Prostate gland (tissue), 2 donors: ENCODE measurements at places on chromosomes 5 and 9.

- no peak for DNase-seq
Measured at GRCh38 chr5:61327760-61328753, 4.0 kb upstream of the ZSWIM6 start.

DNA sequence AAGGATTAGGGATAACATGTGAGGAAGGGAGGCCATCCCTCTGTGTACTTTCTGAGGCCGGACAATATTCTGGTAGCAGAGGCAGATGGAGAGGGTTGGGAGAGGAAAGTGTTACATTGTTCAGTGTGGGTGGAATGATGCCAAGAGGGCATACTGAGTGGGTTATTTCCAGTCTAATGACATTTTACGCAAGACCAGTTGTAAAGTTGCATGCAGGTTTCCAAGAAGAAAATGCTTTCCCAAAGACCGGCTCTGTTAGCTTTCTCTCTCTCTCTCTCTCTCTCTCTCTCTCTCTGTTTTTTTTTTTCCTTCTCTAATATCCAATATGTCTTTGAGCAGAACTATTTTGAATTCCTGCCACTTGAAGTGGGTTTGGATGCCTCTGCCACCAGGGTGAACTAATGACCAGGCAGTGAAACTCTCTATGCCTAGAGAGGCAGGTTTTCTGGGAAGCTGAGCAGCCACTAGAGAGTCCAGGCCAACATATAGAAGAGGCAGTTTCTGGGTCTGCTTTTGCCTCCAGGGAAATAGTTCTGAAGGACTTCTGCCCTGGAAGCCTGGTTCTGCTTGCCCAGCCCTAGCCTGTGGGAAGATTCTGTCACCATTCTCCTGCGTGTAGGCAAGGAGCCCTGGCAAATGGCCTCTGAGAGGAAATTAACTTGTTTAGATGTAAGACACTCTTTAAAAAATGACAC lies 24.4 kb upstream of the ZNF366 start:
- DNase-seq: no peak

- no peak for DNase-seq
Measured at GRCh38 chr5:99054972-99055371, 126.2 kb upstream of the CHD1 start.

DNA sequence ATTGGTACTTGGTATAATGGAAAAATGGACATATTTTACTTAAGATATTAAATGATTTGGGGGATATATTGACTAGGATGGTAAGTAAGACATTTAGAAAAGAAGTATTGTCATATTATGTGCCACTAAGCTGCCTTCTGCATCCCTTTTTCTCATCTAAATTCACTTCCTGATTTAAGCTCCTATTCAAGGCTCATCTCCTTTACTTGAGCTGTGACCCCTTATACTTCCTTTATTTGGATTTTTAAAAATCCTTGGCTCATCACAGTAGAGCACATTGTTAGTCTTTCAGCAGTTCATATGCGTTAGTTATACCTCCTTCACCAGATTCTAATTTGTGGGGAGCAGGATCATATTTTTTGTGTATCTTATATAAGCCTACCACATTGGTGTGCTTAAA lies 6.6 kb downstream of the COMMD10 start:
- no peak for DNase-seq

GRCh38 chr9:131963072-131964030 lies 116.3 kb downstream of the MED27 start:
- DNase-seq: no peak

DNA sequence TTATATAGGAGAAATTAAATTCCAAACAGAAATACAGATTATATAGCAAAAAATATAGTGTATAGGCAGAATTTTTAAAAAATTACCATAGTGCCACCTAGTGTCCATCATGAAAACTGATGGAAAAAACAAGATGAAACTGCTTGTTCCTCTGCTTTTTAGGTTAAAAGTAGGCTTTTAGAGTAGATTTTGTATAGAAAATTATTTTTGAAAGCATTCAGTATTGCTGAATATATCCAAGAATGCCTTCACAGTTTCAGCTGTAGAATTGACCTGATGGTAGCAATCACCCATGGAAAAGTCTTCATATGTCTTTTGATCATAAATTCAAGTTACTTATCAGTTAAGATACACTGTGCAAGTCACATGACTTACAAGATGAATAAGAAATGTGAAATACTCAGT lies 19.7 kb downstream of the RIOK2 start:
- DNase-seq: no peak

- DNase-seq: no peak
Measured at GRCh38 chr9:85508616-85509015, 233.1 kb downstream of the AGTPBP1 start.

DNA sequence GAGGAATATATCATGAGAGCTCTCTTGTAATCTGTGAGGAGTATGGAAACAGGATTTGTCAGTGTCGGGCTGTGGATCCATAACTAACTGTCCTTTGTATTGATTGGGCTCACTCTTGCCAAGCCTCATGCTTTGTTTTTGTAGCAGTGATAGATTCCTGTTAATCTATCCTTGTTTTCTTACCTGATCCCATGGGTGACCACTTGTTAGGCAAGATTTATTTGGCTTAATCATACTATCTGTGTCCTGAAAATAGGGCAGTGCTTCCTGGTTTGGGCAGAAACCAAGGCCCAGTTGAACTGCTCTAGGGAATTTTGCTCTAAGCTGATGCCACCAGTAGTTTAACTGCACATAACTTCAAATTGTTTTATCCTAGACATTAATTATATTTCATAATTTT lies 6.1 kb downstream of the NDFIP1 start:
- no peak for DNase-seq

DNA sequence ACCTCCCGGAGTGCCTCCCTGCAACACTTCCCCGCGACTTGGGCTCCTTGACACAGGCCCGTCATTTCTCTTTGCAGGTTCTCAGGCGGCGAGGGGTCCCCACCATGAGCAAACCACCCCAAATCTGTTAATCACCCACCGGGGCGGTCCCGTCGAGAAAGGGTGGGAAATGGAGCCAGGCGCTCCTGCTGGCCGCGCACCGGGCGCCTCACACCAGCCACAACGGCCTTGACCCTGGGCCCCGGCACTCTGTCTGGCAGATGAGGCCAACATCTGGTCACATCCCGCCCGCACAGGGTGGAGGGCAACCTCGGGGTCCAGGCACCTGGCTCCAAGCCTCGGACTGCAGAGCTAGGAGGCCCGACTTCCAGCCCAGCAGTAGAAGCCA lies 776 bp upstream of the TERT start:
- no peak for DNase-seq
